ENCODE measurements at places on chromosomes 2 and 18.
A peak's percentile ranks its signal among the peaks of the same experiment; 100 is the strongest.

DNA sequence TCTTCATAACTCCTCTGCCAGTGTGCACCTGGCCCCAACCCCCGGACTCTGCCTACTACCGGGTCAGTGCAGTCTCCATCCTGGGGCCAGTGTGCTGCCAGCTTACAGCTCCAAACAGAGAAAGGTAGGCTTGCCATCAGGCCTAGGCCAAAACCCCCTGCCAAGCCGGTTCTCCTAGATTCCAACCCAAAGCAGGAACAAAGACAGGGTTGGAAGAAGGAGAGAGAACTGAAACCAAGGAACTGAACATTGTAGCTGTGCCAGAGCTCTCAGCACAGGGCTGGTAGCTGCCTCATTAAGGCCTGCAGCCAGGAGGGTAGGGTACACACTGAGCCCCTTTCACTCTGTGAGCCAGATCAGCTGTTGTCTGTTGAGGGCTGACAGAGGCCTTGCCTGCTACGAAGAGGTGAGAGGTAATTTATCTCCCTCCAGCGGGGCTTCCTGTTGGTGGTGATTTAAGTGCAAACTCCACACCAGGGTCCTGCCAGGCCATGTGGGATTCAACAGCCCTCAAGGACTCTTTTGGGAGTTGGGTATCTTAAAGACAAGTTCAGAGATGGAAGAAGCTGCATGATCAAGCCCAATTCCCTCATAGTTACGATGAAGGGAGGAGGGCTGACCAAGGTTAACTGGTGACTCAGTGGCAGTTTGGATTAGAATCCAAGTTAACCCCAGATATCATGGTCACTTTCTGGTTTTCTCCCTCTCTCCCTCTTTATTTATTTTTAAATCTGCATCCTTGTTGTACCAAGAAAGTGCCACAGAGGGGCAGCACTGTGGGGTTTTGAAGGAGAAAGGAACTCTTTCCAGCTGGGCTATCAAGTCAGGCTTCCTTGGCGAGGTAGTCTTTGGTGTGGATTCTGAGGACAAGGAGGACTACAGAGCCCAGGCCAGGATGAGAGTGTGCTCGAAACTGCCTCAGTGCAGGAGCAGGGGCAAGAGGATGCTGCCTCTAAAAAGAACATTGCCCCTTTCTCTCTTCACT is 48.1 kb downstream of the CYRIA start:
- no peak for DNase-seq

- no peak for DNase-seq
Observed at GRCh38 chr2:27275211-27276150, at the start of gene DNAJC5G. Gene DNAJC5G (plus strand): TSS chr2:27275433. CDS start chr2:27276729, 1,296 bp downstream.

- no peak for DNase-seq
Observed at GRCh38 chr18:477565-477964, 22.9 kb downstream of the COLEC12 start.

GRCh38 chr18:46334868-46335281 is 230.7 kb downstream of the HAUS1 start:
- DNase-seq = peak; percentile 44

DNA sequence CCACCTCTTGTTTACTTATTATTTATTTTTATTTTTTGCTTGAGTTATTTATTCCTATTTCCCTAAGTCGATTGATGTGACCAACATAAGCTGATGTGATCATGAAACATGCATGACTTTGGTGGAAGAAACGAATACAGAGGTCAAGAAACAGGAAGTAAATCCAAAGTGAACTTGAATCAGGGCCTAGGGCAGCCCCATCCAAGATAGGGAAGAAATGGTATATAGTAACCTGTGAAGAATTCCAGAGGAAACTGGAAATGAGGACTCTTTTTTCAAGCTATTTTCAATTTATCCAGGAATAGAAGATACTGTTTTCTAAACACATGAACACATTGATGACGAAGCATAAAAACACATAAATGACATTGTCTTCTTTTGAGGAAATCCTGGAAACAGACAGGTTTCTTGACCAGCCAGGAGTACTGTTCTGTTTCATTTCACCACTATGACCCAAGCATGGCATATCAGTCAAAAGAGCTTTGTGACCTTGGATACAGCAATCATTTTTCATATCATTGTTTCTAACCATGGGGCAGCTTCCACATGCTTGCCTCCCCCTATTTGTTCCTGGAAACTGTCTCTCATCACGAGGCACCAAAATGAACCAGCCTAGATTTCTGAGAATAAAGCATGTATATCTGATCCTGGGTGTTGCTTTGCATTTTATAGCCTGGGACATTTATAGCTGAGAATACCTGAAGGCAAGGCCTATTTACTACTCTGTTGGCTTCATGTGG is 9.1 kb upstream of the LCLAT1 start:
- DNase-seq = no peak

DNA sequence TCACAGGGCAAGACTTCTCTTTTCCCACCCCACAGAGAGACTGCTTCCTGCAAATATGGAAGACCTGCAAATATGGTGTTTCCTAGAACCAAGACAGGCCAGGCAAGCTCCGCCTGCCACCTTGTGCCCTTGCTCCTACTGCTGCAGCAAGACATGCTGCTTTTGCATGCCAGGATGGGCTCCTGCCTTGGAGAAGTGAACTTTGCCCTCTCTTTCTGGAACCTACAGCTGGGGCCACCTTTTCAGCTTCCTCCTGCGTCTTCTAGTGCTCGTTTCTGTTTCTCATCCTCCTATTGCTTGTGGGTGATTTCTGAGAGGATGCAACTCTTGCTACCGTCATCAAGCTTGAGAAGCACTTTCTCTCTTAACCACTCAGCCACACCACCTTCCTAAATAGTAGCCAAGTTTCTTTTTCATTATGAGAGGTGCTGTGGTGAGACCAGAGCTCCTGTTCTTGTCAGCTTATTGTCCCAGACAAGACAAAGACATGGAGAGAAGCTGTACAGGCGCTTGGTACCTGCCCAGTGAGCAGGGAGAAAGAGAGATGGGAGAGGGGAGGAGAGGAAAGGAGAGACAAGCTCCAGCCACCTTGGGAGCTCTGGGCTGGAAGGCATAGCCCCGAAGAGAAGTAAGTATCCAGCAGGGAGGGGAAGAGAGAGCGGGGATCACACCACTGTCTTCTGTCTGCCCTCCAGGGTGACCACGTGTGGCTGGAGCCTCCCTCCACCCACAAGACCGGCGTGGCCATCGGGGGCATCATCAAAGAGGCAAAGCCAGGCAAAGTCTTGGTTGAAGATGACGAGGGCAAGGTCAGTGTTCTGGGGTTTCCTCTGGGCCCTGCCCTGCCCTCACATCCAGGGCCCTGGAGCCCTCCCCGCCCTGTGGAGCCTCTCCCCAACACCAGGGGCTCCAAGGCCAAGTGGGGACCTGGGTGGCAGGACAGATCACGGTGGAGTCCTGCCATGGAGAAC is 28.3 kb downstream of the MYO7B start:
- no peak for DNase-seq

GRCh38 chr2:15808944-15809343 is 131.4 kb upstream of the MYCN start:
- DNase-seq = peak; percentile 40

DNA sequence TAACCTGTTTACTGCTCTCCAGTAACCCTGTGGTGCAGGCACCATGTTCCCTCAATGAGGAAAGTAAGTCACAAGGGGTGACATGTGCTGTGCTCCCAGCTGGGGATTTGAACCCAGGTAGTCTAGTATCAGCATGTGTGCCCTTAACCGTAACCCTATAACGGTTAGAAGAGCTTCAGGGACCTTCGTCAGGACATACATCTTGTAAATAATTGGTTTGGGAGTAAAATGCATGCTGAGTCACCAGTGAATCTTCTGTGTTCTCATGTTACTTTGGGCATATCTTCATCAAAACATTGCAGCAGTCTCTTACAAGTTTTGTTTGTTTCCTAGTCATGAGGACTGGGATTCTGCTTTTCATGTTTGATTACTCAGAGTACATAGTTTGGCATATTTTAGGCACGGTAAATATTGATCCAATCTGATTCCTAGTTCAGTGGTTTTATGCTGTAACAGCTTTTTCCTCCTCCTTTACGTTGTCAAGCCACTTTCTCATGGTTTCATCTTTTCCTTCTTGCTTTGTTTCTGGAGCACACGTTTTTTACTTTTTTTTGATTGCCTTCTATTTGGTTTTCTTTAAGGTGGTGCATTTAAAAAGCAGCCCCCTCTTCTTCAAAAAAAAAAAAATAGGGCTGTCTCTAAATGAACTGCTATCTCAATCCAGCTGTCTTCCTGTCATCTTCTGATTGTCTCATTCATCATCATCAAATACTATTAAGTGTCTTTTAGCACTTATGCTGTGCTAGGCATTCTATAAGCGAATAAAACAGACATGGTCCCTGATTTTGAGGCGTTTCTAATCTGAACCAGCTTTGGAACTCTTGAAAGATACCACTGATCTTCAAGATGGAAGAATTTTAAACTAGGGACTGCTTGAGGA is 50.4 kb downstream of the CLIP4 start:
- no peak for DNase-seq

- no peak for DNase-seq
Observed at GRCh38 chr2:142052220-142052863, 78.5 kb downstream of the LRP1B start.

DNA sequence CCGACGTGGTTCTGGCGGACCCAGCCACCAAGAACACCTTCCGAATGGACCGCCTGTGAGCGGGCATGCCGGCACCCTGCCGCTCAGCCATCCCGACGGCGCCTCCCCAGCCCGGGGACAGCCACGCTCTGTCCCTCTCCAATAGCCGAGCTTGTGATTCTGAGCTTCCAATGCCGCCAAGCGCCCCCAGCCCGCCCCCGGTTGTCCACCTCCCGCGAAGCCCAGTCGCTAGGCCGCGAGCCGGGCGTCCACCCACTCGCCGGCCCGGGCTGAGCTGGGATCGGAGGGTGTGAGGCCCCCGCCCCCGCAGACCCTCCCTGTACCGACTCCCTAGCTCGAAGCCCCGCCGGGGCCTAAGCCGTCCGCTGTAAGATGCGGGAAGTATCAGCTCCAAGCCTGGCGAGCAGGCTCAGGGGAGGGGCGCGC is 1195.1 kb upstream of the CHAC2 start:
- no peak for DNase-seq

- DNase-seq = no peak
Observed at GRCh38 chr2:190420801-190421200, 12.6 kb downstream of the MFSD6 start.

DNA sequence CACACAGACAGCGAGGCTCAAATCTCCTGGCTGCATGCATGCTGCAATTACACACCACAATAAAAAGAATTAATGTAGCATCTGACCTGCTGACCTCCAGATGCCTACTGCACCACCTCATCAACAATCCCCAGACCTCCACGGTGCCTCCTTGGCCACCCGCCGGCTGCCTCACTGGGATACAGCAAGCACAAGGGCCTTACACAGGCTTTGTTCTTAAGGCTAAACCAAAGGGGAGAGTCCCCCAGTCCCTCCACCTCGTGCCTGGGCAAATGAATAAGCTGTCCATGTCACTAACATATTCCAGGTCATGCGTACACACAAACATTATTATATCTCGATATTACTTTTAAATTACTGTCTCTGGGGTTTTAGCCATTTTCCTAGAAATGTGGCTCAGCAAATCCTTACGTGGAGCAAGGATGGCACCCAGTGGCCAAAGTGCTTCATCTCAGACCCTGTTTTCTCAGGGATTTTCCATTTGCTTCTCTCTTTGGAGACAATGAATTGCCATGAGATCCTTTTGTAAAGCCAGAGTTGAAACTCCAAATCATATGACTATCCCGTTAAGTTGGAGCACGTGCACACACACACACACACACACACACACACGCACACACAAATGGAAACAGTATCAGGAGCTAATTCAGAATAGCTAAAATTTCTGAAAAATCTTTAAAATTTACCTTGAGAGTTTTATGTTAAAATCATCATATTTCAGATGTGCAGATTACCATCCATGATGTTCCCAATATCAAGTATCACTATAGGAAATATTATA is 313.8 kb downstream of the PDE11A start:
- DNase-seq = peak; percentile 68

DNA sequence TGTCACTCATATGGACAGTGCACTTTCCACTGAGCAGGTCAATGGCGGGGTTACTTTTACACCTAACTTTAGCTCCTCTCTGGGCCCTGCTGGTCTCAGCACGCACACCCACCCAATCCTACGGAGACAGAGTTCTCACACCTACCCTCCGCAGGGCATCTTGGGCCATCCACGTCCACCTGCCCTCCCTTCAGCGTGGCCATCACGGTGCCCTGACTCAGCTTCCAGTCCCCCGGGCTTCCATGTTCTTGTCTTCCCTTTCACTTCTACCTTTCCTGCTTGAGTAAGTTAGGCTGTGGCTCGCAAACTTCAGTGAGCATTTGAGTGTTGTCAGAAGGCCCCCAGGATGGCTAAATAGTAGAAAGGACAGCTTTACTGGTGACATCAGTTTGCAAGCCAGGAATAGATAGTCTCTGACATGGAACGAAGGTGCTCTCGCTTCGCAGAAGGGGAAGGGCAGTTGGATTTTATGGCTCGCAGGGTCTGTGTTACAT is 232.4 kb downstream of the SEPTIN10 start:
- no peak for DNase-seq

GRCh38 chr18:30280861-30281470 is 761.6 kb downstream of the DSC3 start:
- peak; percentile 27 for DNase-seq

DNA sequence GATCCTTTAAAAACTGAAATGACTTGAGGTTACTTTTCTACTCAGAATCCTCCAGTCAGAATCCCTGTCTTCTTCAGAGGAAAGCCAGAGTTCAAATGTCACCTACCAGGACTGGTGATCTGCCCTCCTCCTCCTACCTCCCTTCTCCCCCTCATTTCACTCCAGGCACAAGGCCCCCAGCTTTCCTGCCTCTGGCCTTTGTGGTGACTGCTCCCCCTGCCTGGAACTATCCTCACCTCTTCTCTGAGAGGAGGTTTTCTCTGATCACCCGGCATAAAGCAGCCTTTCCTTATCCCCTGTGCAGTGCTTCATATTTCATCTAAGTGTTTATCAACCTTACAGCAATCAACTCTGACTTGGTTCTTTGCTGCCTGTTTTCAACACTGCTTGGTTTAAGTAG is 6.8 kb downstream of the B3GNT2 start:
- no peak for DNase-seq

GRCh38 chr2:6474161-6475140 is 391.3 kb downstream of the CMPK2 start:
- DNase-seq = no peak

- no peak for DNase-seq
Observed at GRCh38 chr2:15895615-15896469, 44.5 kb upstream of the MYCN start.

GRCh38 chr2:38092196-38092902 is 16.4 kb upstream of the CYP1B1 start:
- no peak for DNase-seq

Data from nephron progenitor cell (in vitro differentiated cells).